Glomerular endothelial cell (primary cell): ENCODE measurements at places on chromosomes 6 and 20. TPM values are rescaled to one million over a fixed set of nuclear protein-coding genes. Genes with fewer than 3 reads are reported as not detected.

Gene KHDRBS2
- total RNA-seq = not detected in 2 replicates

Gene PHACTR3
- total RNA-seq = not detected in 2 replicates

Gene SLC22A7
- total RNA-seq = not detected in 2 replicates

Gene TGM3
- 3.5 TPM in 1 of 2 replicates, not detected in the other for total RNA-seq

Gene SAPCD1
- total RNA-seq = 3.3 and 3.9 TPM in 2 replicates

Gene CDH26
- not detected in 2 replicates for total RNA-seq

Gene ENPP5
- total RNA-seq = 0.19 TPM in 1 of 2 replicates, not detected in the other

Gene SMIM29
- total RNA-seq = 34.2 and 46.6 TPM in 2 replicates

Gene SLC26A8
- total RNA-seq = not detected in 2 replicates

Gene NKAPL
- 0.99 and 2.8 TPM in 2 replicates for total RNA-seq
